T-helper 17 cell (primary cell): ENCODE measurements at places on chromosomes 2 and 18. TPM values are rescaled to one million over a fixed set of nuclear protein-coding genes. Genes with fewer than 3 reads are reported as not detected.

GRCh38 chr2:135256531-135257260, 204.6 kb downstream of the RAB3GAP1 start:
- no peak overlapping the region for H3K27ac ChIP-seq
- H3K4me1 ChIP-seq = no peaks in the 10 kb centered on the region
- no peaks in the 10 kb centered on the region for H3K27me3 ChIP-seq
- DNase-seq = no peak
- H3K36me3 ChIP-seq = peaks cover 2% of the 10 kb centered on the region
- no peak overlapping the region for H3K4me3 ChIP-seq

DNA sequence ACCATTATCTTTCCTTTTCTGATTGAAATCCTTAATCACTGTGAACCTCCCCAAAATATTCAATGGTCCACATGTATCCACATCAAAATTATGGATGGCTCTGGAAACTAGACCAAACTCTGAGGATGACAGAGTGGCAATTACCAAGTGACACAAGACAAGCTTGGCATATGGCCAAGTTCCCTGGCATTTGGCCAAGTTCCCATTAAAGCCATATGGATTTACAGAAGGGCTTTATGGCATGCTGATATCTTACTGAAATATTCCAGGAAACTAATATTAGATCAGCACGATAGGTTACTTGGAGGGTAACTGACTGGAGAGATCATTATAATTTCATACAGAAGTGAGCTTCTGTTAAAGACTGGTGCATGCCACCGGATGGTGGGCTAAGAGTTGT, 21.9 kb upstream of the CERS6 start:
- H3K4me3 ChIP-seq = no peak overlapping the region
- no peaks in the 10 kb centered on the region for H3K36me3 ChIP-seq

GRCh38 chr2:222891890-222892289, 31.1 kb downstream of the ACSL3 start:
- H3K4me1 ChIP-seq = peaks cover 31% of the 10 kb centered on the region
- H3K27me3 ChIP-seq = no peaks in the 10 kb centered on the region
- no peaks in the 10 kb centered on the region for H3K36me3 ChIP-seq
- no peak overlapping the region for H3K4me3 ChIP-seq

The AP1S3 gene
- total RNA-seq = 2.9 TPM

GRCh38 chr2:44651974-44652373, 289.5 kb upstream of the SIX3 start:
- H3K27me3 ChIP-seq = no peaks in the 10 kb centered on the region
- peaks cover 11% of the 10 kb centered on the region for H3K4me1 ChIP-seq
- H3K27ac ChIP-seq = no peak overlapping the region
- no peak for DNase-seq

- H3K4me1 ChIP-seq = no peaks in the 10 kb centered on the region
- H3K4me3 ChIP-seq = no peak overlapping the region
- no peaks in the 10 kb centered on the region for H3K36me3 ChIP-seq
- H3K27me3 ChIP-seq = no peaks in the 10 kb centered on the region
- no peak for DNase-seq
- H3K27ac ChIP-seq = no peak overlapping the region
Observed at GRCh38 chr2:40225670-40226210, 226.2 kb downstream of the SLC8A1 start.

DNA sequence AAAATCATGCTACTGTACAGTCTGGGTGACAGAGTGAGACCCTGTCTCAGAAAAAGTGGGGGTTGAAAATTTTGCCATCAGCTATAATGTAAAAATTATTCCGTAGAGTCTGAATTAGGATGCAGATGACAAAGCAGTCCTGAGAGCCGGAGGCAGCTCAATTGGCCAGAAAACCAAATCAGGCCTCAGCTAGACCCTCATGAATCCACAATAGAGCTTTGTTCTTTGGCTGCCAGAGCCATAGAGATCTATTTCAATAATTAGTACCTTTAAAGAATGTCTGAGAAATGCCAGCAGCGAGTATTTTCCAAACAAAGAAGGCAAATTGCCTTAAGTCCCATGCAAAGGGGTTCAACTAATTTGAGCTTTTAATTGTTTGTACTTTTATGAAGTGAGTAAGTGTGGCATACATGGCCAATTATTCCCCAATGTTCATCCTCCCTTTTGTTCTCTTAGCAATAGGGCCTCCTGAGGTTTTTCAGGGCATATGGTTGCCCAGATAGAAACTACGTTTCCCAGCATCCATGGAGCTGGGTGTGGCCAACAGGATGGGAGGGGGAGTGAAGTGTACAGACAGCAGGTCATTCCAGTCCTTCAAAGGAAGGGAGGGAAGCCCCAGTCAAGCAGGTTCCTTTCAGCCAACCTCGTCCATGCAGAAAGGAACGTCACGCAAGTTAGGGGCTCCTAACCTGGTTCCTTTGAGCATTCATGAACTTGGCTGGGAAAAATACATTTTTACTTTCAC, 211.3 kb upstream of the APCDD1 start:
- no peak overlapping the region for H3K27ac ChIP-seq
- no peaks in the 10 kb centered on the region for H3K36me3 ChIP-seq
- no peaks in the 10 kb centered on the region for H3K4me1 ChIP-seq

The CNGA3 gene
- total RNA-seq = not detected

DNA sequence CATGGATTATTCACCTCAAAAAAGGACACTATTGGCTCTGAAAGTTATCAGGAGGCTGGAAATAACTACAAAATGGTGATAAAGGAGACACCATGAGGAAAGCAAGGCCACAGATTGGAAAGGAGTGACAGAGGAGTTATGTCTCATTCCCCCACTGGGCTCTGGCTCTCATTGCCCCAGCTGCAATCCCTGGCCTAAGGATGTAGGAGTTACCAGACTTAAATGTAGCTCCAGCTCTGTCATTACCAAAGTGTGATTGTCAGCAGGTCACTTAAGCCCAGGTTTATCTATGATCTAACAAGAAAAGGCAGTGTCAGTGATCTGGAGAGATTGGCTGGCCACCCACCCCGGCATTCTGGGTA, 1228.2 kb upstream of the DDX18 start:
- H3K36me3 ChIP-seq = no peaks in the 10 kb centered on the region
- H3K27ac ChIP-seq = no peak overlapping the region
- DNase-seq = no peak
